ENCODE measurements at places on chromosomes 2 and 18.

DNA sequence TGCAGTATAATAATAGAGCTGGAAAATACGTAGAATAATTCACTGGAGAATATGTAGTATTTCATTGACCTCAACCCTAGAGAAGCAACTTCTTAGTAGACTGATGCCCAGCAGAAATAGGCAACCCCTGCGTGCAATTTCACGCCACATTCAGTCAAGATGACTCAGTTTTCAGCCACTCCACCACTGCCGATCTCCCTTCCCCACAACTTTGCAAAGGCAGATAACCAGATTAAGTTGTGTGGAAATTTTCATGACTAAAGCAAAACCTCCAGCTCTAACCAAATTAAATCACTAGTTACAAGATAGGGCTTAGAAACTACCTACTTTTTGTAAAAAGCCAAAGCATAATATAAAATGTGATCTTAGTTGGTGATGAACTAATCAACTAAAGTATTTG lies 63.3 kb upstream of the STK17B start:
- DNase-seq: peak; percentile 63

- DNase-seq: no peak
Observed at GRCh38 chr2:151197184-151198108, 64.2 kb downstream of the RBM43 start.

DNA sequence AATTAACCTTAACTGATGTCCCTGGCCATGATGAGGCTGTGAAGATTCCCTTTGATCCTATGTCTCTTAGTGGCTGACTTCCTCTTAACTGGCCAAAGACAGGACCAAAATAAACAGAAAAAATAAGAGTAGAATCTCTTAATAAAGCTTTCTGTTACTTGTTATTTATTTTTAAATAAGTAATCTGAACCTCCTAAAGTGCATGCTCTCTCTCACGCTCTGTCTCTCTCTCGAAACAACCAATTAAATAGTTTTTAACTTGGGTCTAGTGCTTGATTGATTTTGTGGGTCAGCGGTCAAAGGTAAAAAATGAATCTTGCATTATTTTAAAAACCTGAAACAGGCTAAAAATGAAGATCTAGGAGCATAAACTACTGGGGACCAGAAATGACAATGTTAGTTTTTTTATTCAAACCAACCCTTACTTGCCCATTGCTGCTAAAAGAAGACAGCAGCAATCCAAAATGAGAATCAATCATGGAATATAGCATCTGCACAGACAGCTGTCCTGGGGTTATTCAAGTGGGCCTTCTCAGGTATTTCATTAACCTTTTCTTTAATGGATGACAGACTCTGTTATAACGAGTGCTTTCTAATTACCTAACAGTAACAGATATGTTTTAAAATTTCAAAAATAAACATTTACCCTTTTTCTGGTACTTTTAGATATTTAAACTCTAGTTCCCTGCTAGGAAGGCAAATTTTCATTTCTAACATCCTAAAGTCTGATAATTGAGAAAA lies 11.2 kb downstream of the GAREM1 start:
- DNase-seq: no peak

GRCh38 chr2:48356701-48357325 lies 173.1 kb upstream of the STON1 start:
- DNase-seq: no peak

- DNase-seq: no peak
Observed at GRCh38 chr2:98705333-98705617, 25.7 kb downstream of the MGAT4A start.

GRCh38 chr18:50163505-50163904 lies 31.4 kb downstream of the MYO5B start:
- no peak for DNase-seq

GRCh38 chr2:30359644-30360167 lies 87.3 kb upstream of the LCLAT1 start:
- no peak for DNase-seq

GRCh38 chr18:48727681-48728080 lies 188.8 kb downstream of the CTIF start:
- DNase-seq: no peak

DNA sequence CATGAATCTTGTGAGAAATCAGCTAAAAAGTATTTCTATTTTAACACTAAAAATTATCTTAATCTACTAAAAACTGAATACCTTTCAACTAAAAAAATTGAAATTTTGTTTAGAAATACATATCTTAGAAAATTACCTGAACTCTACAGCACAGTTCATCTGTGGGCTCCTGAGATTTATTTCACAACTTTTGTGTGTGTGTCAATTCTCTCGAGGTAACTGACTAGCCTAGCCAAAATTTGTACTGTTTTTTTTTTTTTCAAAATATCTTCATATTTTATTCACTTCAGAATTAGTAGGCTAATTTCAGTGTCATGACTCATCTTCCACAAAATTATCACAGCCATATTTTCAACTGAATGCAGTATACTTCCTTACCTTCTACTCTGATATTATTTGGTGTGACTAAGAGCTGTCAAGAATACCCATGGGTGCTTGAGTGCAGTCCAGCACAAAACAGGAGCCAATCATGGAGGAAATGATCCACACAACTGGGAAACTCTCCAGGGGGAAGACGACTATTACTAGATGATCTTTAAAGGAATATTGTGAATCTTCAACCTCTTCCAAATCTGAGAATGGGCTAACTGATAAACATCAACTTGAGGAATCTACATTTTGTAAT lies 174.6 kb downstream of the ZNF385B start:
- DNase-seq: no peak

DNA sequence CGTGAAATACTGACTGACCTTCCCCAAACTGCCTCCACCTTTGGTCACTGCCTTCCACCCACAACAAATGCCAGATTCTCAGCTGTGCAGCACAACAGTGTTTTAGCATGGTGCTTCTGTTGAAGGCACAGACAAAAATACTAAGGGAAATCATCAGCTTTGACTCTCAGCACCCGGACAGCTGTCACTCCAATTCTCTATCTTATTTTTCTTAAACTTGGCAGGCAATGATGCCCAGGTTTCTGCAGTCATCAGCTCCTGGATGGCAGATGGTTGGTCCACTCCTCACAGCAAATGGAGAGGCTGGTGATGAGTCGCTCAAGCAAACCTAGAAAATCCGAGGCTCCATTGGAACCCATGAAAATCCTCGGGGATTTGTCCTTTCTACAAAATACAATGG lies 2.9 kb upstream of the FAM124B start:
- no peak for DNase-seq

DNA sequence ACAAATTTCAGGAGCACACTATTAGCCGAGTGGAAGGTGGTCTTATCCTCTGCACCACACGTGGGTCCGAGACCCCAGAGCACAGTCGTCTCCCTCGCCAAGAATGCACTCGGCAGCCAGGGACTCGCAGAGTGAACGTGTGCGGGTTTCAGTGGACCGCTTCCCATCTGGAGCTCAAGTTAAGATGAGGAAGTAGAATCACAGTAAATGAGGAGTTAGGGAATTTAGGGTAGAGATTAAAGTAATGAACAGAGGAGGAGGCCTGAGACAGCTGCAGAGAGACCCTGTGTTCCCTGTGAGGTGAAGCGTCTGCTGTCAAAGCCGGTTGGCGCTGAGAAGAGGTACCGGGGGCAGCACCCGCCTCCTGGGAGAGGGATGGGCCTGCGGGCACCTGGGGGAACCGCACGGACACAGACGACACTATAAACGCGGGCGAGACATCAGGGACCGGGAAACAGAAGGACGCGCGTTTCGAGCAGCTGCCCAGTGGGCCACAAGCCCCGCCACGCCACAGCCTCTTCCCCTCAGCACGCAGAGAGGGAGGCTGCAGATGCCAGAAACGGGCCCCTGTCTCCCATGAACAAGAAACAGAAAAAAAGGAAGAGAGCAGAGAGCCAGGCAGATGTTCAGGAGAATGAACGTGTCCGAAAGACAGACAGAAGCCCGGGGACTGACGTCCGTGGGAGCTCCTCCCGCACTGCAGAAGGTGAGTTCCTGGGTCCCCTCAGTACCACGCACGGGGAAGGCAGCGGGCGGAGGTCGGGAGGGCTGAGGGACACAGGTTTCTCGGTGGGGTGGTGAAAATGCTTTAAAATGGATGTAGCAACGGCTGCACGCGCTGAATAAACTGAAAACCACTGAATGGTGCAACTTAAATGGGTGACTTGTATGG lies 5.4 kb upstream of the KCNG2 start:
- DNase-seq: no peak

DNA sequence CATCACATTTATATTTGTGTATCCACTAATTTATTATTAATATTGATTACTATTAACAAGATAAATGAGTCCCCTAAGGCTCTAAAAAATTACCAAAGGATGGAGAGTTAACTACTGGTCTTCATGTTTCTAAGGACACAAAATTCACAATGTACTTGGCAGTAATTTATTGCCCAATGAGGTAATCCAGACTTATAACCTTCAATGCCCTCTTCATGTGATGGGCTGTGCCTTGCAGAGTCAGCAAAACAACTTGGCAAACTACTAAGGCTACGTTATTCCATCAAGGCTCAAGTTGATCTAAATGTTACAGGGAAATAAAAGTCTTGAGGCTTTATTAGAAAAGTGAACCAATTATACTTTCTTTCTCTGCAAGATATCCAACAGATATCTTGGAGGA lies 804.9 kb upstream of the NXPH2 start:
- no peak for DNase-seq

DNA sequence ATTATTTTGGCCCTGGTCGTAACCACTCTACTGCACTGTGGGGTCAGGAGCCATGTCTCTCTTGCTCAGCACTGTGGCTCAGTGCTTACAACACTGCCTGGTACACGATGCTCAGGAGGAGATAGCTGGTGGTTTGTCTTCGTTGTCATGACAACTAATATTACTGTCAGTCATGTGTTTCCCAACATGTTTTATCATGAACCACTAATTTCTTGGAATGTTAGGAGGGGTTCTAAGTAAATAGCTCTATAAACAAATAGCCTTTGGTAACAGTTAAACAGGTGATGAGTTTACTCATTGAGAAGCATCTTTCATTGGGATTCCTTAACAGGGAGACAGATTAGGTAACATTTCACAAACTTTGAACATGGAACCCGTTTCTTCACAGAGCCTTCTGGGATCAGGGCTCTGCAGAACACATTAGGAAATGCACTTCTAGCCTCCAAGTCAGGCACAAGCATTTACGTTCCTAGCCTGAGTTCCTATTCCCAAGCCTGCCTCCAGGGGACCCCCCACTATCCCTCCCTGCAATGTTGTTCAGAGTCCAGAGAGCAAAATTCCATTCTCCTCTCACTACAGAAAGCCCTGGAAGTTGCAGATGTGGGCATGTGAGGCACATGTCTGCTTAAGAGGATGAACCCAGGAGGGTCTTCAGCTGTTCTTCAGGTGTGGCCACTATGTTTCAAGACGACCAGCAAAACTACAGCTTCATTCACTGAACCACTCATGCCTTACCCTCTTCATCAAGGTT lies 6.4 kb upstream of the RBM44 start:
- peak; percentile 29 for DNase-seq

DNA sequence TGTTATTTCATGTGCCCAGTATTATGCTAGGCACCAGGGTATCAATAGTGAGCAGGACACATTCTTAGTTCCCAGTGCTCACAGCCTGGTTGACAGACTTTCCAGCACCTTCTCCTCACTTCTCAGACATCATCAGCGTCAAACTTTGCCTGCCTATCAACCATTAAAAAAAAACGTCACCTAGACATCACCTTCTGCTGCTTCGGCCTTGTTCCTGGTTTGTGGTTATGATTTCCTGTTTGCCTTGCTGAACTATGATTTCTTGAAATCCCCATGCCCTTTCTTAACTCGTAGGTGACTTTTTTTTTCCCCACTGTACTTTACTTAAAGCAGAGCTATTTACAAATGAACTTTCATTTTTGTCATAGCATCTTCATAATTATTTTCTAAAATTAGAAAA lies 60.4 kb upstream of the NABP1 start:
- no peak for DNase-seq

GRCh38 chr18:48781988-48782363 lies 168.8 kb downstream of the SMAD7 start:
- no peak for DNase-seq

DNA sequence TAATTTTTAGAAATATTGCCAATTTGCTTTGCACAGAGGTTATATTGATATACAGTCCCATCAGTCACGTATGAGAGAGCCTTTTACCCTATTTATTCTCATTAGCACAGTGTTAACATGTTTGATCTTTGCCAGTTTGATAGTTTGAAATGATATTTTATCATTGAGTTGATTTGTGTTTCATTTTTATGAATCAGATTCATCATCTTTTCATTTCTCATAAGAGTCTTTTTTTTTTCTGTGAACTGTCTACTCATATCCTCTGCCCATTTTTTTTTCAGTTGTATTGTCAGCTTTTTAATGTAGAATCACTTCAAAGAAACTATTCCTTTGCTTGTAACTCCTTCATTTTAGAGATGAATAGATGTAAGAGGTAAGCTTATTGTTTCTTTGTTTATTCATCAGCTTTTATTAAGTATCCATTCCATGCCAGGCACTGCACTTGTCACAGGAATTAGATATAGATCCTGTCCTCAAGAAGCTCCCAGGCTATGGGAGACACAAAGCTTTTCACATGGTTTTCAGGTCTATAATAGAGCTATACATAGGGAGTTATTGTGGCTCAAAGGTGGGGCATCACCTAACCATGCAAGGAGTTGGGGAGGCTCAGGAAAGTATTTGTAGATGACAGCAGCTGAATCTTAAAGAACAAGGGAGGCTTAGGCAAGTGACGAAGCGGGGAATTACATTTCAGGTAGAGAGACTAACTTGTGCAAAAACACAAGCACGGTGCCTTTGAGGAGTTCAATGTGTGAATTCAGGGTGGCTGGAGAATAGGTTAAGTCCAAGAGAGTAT lies 42.1 kb downstream of the CD28 start:
- DNase-seq: no peak

DNA sequence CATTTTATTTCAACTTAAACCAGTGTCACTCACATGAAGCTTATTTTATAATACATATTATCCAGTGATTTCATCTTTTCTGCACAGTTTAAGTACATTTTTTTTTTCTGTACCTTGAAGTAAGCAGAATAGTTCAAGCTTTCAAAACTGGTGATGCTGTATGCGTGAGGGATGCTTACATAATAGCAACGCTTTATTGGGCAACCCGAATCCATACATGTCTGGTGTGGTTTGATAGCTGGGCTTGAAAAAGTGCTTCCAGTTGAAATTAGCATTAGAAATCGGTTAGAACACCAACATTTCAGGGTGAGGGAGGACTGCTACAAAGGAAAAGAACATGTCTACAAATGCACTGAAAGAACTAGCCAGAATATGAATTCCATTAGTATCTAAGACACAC lies 117.4 kb downstream of the MBP start:
- no peak for DNase-seq

Measured in mammary epithelial cell (primary cell).